ENCODE measurements at places on chromosomes 11 and 22.
A peak's percentile ranks its signal among the peaks of the same experiment; 100 is the strongest.

DNA sequence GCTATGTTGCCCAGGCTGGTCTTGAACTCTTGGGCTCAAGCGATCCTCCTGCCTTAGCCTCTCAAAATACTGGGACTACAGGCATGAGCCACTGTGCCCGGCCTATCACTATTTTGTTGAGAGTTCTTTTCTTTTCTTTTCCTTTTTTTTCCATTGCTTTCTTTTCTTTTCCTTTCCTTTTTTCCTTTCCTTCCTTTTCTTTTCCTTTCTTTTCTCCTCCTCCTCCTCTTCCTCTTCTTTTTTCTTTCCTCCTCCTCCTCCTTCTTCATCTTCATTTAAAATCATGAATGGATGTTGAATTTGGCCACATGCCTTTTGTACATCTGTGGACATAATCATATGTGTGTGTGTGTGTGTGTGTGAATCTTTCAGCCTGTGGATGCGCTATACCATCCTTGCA lies 25.7 kb upstream of the PRAME start:
- DNase-seq = no peak

- DNase-seq = no peak
Measured at GRCh38 chr11:129278586-129279319, 86.6 kb upstream of the ARHGAP32 start.

DNA sequence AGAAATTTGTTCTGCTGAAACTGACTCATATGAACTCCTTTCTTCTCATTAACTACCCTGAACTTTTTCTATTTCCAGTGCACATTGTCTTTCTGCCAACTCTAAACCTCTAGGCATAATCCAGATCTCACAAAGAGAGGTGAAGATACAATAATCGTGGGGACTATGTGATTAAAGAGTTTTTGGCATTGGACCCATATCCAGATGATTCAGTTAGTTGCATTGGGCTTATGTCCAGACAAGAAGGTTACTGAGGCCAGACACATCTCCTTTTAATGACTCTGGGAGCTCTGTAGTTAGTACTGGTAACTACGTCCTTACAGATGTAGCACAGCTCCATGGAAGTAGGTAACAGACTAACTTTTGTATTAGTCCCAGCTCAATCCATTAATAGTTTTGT lies 273.0 kb downstream of the CASP12 start:
- DNase-seq = no peak

GRCh38 chr11:45715418-45715817 lies 50.0 kb upstream of the CHST1 start:
- no peak for DNase-seq

GRCh38 chr11:108669711-108670110 lies 4.8 kb downstream of the DDX10 start:
- DNase-seq = no peak

DNA sequence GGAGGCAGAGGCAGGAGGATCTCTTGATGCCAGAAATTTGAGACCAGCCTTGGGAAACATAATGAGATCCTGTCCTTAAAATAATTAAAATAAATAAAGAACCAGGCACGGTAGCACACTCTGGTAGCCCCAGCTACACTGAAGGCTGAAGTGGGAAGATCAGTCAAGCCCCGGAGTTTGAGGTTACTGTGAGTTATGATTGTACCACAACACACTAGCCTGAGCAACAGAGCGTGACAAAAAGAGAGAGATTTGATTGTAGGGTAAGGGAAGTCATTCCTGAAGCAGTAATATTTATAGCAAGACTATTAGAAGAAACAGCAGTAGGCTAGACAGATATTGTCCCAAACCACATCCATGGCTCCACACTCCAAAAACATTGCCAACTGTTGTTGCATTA lies 1408.4 kb upstream of the TENM4 start:
- DNase-seq = no peak

DNA sequence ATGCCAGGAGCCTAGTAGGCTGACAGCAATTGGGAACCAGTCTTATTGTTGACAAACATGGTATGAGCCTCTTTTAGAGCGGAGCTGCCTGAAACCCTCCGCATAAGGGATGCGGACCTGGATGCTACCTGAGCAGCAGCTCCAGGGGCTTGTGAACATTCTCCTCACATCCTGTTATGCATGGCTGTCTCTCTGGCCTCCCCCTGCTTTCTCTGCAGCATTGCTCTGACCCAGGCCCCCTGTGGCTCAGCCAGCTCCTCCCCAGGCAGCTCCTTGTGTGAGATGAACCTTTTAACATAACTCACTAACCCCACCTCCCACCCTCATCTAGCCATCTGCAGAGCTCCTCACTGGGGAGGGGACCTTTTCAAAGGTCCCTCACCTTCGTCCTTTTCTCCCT lies 6.0 kb downstream of the BMAL1 start:
- DNase-seq = no peak

DNA sequence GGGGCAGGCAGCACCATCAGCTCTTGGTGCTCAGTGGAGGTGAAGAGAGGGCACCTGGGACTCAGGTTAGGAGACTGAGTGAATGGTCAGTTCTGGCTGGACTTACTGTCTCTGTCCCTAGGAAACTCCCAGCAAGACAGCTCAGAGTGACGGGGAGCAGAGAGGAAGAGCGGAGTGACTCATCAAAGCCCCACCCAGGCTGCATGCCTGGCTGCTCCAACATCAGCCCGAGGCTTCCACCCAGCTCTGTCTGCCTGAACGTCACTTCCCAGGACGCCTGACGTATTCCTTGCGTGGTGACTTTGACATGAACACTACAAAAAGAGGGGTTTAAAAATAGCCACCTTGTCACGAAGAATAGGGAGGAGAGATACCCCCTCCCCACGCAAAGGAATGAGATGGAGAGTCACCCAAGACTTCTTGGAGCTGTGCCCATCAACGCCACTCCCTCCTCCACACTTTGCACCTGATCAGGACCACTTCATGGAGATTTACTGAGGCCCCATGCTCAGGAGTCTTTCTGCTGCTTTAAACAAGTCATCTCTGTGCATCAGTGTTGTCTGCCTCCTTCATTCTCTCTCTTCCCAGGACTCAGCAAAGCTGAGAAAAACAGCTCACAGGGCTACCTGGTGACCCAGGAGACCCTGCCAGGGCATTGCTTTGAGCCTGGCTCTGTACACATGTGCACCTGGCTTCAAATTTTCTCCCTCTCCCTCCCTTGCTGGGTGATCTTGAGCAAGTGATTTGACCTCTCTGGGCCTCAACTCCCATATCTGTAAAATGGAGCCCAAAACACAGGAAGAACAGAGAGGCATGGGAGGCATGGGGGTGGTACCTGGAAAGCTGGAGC lies 83.1 kb downstream of the MN1 start:
- peak; percentile 80 for DNase-seq

Data from mucosa of gallbladder (tissue), 1 donor.